ENCODE measurements at places on chromosomes 6 and 20. TPM values are rescaled to one million over a fixed set of nuclear protein-coding genes. Genes with fewer than 3 reads are reported as not detected.

Gene BNIP5
- total RNA-seq, result not detected

Gene DOP1A
- total RNA-seq, result 19.2 TPM

Gene BYSL
- 2.8 TPM for total RNA-seq

DNA sequence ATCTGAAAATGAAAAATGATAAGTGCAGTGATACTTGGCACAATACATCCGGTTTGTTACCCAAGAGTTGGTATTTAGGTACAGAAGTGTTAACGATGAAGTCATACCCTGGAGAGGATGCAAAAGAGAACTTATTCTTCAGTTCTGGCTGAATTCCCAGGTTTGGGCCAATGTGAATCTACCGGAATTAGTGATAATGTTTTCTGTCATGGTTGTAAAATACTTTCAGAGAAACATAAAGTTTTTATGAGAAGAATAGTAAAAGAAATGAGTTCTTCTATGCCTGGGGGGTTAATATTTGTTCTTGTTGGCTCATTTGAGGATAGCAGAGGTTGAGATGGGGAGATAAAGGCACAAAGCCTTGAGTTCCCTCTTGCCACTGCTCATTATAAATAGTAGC, 509.9 kb upstream of the POU3F2 start:
- H3K36me3 ChIP-seq, result no peaks in the 10 kb centered on the region
- H3K4me3 ChIP-seq, result no peak overlapping the region
- H3K27ac ChIP-seq, result no peak overlapping the region

- H3K36me3 ChIP-seq, result no peaks in the 10 kb centered on the region
- peaks cover 7% of the 10 kb centered on the region for H3K27me3 ChIP-seq
- H3K4me3 ChIP-seq, result no peak overlapping the region
- no peak overlapping the region for H3K27ac ChIP-seq
- no peaks in the 10 kb centered on the region for H3K4me1 ChIP-seq
Measured at GRCh38 chr6:22025468-22026163, 271.2 kb downstream of the PRL start.

- H3K4me3 ChIP-seq, result no peak overlapping the region
- H3K27me3 ChIP-seq, result peaks cover 18% of the 10 kb centered on the region
- H3K27ac ChIP-seq, result no peak overlapping the region
- H3K4me1 ChIP-seq, result no peaks in the 10 kb centered on the region
- DNase-seq, result no peak
Measured at GRCh38 chr6:10852361-10852960, 14.1 kb upstream of the MAK start.

GRCh38 chr20:57128044-57128757, 138.2 kb downstream of the BMP7 start:
- H3K4me3 ChIP-seq, result no peak overlapping the region
- peaks cover 56% of the 10 kb centered on the region for H3K27me3 ChIP-seq
- H3K36me3 ChIP-seq, result no peaks in the 10 kb centered on the region

- no peaks in the 10 kb centered on the region for H3K27me3 ChIP-seq
- peaks cover 3% of the 10 kb centered on the region for H3K4me1 ChIP-seq
- H3K36me3 ChIP-seq, result peaks cover 7% of the 10 kb centered on the region
Measured at GRCh38 chr20:32162351-32162750, 45.2 kb downstream of the PLAGL2 start.

- no peak for DNase-seq
- H3K36me3 ChIP-seq, result no peaks in the 10 kb centered on the region
- no peak overlapping the region for H3K4me3 ChIP-seq
Measured at GRCh38 chr20:8571611-8572010, 439.5 kb downstream of the PLCB1 start.

DNA sequence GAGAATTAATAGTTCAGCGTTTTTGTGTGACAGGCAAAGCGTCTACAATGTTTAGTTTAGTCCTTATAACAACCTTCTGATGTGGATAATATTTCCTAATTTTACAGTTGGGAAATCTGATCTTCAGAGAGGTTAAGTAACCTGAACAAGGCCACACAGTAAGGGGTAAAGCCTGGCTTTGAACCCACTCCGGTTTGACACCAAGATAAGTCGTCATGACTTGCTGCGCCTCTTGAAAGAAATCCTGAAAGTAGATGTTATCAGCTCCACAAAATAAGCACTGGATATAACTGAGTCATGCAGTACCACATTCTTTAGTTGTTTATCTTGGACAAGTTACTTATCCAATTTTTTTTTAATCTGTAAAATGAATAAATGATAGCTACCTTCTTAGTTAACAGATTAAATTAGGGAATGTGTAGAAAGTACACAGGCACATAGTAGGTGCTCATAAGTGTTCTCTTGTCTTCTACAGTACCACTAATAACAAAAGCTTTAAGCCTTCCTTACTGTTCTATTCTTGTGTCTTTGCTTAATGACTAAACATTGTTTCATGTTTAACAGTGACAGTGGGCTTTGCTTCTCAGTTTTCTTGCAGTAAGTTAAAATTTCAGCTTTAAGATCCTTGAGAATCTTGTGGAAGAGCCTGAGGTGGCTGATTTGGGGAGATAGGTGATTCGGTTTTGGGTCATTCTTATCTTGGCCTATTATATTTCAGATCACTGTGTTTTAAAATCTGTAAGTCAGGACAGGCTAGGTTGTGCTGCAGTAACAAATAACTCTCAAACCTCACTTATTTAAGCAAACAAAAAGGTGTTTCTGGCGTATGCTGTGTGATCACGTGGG, 2.1 kb downstream of the HIVEP1 start:
- no peaks in the 10 kb centered on the region for H3K27me3 ChIP-seq
- DNase-seq, result no peak
- peak overlapping the region; percentile 96 for H3K4me3 ChIP-seq

- H3K36me3 ChIP-seq, result no peaks in the 10 kb centered on the region
- no peaks in the 10 kb centered on the region for H3K4me1 ChIP-seq
- no peak overlapping the region for H3K4me3 ChIP-seq
- no peak for DNase-seq
Measured at GRCh38 chr6:132087391-132087790, 136.2 kb upstream of the CCN2 start.
